T-helper 2 cell treated with Interferon-gamma antibody and Interleukin-4, amounts not matched to agents 5 μg/mL and 100 μg/mL, for 36 hours (primary cell): ENCODE measurements at places on chromosomes 2 and 18.
A peak's percentile ranks its signal among the peaks of the same experiment; 100 is the strongest.

DNA sequence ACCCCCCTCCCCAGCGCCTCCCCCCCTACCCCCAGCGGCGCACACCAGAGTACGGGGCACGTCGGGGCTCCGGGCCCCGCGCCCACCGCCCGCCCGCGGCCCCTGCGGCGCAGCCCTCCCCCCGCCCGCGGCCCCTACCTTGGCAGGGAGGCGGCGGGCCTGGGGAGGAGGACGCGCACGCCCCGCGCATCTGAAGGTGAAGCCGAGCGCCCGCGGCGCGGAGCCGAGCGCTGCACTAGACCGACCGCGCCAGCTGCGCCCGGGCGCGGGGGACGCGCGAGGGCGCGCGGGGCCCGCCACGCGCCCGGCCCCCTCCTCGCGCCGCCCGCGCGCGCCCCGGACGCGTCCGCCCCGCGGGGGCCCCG is at the start of gene ZNF516:
ZNF516 (minus strand) TSS at position 237 of the 365 bp plus-strand sequence. CDS start 52,188 bp downstream, outside the sequence.
- no peak for DNase-seq

DNA sequence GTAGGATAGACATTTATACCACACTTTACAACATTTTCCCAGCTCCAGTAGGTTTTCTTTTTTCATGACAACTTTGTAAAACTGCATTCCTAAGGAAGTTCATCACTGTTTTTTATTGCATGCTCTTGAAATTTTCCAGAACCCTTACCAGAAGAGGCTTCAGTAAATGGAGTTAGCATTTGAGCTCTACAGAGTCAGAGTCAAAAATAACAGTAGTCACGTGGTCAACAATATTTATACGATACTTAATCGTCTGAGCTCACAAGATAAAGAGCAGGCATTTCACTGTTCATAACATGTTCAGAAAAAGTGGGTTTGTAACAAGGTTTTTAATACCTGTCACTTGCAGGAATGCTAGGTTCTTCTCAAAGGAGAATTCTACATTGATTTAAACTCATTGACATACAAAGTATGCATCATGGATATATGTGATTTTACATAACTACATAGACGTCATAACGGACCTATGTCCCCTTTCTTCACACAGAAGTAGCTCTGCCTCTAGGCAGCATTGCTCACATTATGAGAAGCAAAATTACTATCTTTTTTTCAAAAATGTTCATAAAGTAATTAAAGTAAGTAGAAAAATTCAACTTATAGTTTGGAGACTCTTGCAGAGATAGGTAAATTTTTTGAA is 187.0 kb upstream of the COL3A1 start:
- DNase-seq: no peak

DNA sequence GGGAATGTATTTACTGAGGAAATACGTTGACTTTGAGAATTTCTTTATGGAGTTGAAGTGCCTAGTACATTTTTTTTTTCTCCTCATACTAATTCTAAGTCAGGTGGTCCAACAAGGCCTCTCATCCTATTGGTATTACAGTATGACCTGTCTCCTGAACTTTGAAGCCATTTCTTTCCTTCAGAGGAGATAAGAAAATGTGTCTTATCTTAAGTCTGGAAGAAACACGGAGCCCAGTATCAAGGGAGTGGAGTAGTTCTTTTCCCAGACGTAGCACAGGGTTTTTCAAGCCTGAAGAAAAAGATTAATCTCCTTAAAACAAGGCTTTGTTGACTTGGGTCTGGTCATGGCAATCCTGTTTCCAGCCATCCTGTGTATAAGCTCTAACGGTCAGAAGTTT is 11.6 kb upstream of the CPS1 start:
- DNase-seq: no peak

GRCh38 chr2:80499095-80499494 is 194.5 kb upstream of the LRRTM1 start:
- no peak for DNase-seq

- DNase-seq: no peak
Measured at GRCh38 chr18:13499803-13500202, 226.6 kb downstream of the FAM210A start.

DNA sequence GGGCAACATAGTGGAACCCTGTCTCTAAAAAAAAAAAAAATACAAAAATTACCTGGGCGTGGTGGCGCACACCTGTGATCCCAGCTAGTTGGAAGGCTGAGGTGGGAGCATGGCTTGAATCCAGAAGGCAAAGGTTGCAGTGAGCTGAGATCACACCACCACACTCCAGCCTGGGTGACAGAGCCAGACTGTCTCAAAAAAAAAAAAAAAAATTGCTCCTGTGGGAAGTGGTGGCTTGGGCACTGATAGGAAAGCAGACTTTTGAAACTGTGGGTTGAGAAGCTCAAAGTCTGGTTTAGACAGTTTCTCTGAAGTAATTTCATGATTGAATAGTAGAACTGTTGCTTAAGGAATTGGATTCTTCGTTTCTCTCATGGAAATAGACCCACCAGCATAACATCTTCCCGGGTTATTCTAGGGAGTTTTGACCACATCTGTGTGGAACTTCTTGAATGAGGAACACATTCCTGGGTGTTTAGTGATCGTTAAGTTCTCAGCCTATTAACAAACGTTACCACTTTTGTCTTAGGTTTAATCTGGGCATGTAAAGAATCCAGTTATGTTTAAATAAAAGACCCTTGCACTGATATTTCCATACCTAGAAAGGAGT is 33.5 kb downstream of the GRHL1 start:
- no peak for DNase-seq

- no peak for DNase-seq
Measured at GRCh38 chr2:178195390-178196166, 1.3 kb downstream of the OSBPL6 start.

- peak; percentile 27 for DNase-seq
Measured at GRCh38 chr2:177547122-177547521, 154.5 kb downstream of the AGPS start.

GRCh38 chr2:156818944-156819343 is 382.8 kb downstream of the GPD2 start:
- no peak for DNase-seq

- no peak for DNase-seq
Measured at GRCh38 chr2:221501210-221501882, 70.8 kb downstream of the EPHA4 start.
